ENCODE measurements at places on chromosomes 12 and 14.

DNA sequence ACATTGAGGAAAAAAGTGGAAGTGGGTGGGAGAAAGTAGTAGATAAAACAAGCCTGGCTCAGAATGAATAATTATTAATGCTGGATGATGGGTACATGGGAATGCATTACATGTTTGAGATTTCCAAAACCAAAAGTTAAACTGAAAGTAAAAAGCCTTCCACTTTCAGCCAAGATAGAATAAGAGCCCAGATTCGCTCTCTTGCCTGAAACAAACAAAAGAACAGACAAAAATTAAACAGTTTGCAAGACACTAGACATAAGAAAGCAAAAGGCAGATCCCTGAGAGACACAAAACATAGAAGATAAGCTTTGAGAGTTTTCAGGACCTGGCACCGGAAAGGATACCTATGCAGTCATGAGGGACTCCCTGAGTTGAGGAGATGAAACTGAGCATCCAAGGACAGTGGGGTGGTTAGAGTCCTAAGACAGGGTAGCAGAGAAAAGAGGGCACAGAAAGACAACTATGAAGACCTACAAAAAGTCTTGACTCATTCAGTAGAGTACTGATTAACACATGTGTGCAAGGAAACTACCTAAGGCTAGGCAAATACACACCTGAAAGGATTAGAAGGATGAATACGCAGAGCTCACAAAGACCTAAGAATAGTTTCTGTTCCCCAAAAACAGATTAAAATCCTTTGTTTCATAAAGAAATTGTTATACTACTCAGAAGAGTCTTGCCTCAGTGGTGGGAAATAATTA, 54.1 kb downstream of the CEP83 start:
- no peak for DNase-seq

GRCh38 chr12:46219877-46220655, 48.8 kb downstream of the SLC38A1 start:
- no peak for DNase-seq

DNA sequence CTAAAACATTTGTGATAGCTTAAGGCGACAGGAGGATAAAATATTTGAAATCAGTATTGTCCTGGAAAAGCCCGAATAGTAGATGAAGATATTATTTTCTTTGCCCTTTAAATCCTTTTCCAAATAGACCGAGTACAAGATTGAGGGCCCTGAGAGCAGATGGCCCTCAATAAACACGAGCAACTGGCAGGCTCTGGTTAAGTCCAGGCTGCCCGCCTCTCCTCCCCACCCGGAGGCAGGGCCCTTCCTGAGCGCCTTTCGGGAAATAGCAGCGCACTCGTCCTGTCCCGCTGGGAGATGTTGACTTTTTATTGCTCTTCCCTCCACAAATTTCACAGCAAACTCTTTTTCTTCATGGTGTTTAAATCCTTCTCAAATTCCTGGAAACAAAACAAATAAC, 50.8 kb upstream of the MAX start:
- DNase-seq, result no peak

GRCh38 chr12:73863546-73863945, 674.1 kb upstream of the ATXN7L3B start:
- no peak for DNase-seq

DNA sequence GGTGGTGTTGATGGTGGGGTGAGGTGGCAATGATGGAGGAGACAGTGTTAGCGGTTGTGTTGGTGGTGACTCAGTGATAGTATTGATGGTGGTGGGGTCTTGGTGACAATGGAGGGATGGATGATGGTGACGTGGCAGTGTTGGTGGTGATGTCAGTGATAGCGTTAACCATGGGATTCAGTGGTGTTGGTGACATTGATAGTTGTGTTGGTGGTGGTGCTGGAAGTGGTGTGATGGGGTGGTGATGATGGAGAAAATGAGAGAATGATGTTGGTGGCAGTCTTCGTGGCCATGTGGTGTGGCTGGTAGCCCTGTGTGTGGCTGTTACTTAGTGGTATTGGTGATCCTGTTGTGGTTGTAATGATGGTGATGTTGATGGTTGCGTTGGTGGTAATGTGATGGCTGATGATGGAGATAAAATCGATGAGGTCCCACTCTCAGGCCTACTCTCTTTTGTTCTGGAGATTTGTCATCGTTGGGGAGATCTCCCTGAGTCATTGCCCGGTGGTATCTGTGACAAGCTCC, 2.6 kb downstream of the DTX1 start:
- no peak for DNase-seq

- DNase-seq, result no peak
Observed at GRCh38 chr14:100533656-100534485, 53.3 kb downstream of the BEGAIN start.

- no peak for DNase-seq
Observed at GRCh38 chr12:49527361-49528130, 11.3 kb upstream of the KCNH3 start.

DNA sequence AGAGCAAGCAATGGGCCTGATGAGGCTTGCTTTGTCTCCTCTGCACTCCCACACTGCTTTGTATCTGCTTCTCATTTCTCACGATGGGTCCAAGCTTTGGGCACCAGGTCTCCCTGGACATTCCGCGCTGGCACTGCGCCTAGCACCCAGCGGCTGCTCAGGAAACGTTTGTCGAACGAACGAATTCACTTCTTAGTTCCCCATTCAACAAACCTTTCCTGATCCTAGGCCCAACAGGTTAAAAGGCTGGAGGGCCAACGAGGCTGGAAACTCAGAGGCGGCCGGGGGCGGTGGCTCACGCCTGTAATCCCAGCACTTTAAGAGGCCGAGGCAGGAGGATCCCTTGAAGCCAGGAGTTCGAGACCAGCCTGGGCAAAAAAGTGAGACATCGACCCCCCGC, 1.0 kb upstream of the GLRX5 start:
- peak; percentile 22 for DNase-seq
